T follicular helper cell (primary cell): ENCODE measurements at places on chromosomes 6 and 20.

GRCh38 chr6:53312355-53312754 is 36.4 kb downstream of the ELOVL5 start:
- DNase-seq, result no peak

DNA sequence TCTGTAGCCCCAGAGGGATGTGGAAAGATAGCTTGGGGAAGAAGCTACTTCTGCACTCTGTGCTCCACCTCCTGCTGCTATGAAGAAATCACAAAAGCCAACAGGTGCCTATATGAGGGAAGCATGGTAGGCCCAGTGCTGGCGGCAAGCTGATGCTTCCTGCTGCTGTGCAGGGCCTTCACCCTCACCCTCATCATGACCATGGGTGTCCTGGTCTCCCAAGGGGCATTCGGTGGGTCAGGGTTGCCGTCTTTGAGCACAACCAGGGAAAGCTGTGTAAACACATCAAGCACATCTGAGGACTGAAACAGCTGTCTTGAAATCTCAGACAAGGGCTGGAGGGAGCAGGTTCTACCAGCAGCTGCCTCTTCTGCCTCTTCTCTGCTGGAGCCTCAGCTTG is 184.0 kb downstream of the FNDC1 start:
- no peak for DNase-seq

- DNase-seq, result no peak
Observed at GRCh38 chr6:89678531-89678930, 40.0 kb upstream of the LYRM2 start.

DNA sequence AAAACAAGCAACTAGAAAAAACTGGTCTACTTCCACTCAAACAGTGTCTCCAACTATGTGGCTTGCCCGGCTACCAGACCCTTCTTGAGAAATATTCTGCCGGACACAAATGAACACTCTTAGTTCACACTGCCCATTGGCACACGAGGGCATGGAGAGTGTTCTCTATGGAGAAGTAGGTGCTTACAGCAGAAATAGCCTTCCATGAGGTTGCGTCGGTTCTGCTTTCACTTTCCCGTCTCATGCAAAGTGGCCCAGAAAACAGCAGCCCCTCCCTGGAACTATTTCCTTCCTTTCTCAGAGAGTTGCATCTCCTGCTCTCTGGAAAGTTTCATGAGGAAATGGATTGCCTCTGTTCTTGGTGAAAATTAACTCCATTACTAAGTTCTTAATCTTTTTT is 9.5 kb upstream of the HLA-DOA start:
- no peak for DNase-seq

- no peak for DNase-seq
Observed at GRCh38 chr20:57794600-57795341, 85.0 kb upstream of the PMEPA1 start.

- no peak for DNase-seq
Observed at GRCh38 chr6:132685009-132685408, 26.0 kb upstream of the TAAR1 start.

DNA sequence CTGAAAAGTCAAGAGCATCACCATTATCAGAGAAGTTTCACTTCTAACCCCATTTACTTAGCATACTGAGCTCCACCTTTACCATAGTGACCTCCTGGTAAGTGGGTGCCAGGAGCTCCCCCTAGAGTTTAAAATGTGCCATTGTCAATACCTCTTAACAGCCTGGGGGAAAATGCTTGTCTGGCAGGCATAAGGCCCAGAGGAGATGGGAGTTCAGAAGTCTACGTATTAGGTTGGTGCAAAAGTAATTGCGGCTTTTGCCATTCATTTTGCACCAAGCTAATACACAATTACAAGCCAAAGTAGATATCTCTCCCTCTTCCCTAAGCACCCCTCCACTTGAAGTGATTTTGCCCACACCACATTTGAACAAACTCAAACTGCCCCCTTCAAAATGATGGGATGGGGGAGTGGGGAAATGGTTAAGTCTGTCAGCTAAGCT is 919.0 kb downstream of the KIF16B start:
- no peak for DNase-seq

DNA sequence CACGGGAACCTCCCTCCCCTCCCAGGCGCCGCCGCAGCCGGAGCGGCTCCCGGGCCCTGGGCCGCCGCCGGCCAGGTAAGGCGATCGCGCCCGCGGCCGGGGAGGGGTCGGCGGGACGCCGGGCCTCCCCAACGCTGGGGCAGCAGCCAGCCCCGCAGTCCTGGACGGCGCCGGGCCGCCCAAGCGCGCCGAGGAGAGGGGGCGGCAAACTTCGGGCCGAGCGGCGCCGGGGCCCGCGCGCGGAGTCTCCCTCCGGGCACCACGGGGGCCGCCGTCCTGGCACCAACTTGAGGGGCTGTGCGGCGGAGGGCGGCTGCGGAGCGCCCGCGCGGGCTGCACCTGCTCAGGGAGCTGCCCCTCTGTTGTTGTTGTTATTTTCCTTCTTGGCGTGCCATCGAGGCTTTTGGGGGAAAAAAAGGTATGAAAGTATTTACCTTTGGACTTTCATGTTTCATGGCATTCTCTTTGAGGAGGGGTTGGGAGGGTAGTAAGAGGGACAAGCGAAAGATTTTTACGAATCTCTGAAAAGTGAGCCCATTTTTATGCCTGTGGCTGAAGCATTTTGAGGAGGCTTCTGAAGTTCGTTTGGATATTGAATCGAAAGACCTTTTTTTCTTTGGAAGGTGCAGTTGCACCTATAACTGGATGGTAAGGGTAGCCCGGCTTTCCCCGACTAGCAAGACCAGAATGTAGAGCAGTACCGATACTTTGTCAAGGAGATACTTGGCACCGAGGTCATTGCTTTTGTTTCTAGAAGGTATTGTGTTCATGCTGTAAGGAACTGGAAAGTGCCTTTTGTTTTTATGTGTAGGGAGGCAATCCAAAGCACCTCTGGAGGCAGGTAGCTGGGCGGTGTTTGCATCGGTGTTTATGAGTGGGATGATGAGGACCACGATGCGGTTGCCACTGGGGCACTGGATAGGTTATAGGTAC is at the start of gene RNF182:
RNF182 (plus strand) TSS at position 4 of the 933 bp plus-strand sequence. CDS start 52,168 bp downstream, outside the sequence.
- DNase-seq, result no peak

GRCh38 chr20:35539756-35540212 is 2.1 kb upstream of the ERGIC3 start:
- no peak for DNase-seq
